ENCODE measurements at places on chromosomes 6 and 20. TPM values are rescaled to one million over a fixed set of nuclear protein-coding genes. Genes with fewer than 3 reads are reported as not detected.
A peak's percentile ranks its signal among the peaks of the same experiment; 100 is the strongest.

Gene NRSN2
- 1.6 TPM for total RNA-seq

Gene ULBP1
- total RNA-seq, result not detected

Gene TNXB
- total RNA-seq, result 14.5 TPM

Gene PRR3
- total RNA-seq, result 28.4 TPM

Gene SLC16A10
- 26.1 TPM for total RNA-seq

Gene CLVS2
- total RNA-seq, result not detected

Gene PRL
- total RNA-seq, result 0.57 TPM

Gene ARFGEF3
- total RNA-seq, result not detected

- H3K4me1 ChIP-seq, result no peaks in the 10 kb centered on the region
- H3K27me3 ChIP-seq, result peaks cover 6% of the 10 kb centered on the region
- DNase-seq, result no peak
- H3K4me3 ChIP-seq, result no peak overlapping the region
- H3K36me3 ChIP-seq, result no peaks in the 10 kb centered on the region
- H3K27ac ChIP-seq, result no peak overlapping the region
Observed at GRCh38 chr6:72081871-72082270, 195.5 kb downstream of the RIMS1 start.

DNA sequence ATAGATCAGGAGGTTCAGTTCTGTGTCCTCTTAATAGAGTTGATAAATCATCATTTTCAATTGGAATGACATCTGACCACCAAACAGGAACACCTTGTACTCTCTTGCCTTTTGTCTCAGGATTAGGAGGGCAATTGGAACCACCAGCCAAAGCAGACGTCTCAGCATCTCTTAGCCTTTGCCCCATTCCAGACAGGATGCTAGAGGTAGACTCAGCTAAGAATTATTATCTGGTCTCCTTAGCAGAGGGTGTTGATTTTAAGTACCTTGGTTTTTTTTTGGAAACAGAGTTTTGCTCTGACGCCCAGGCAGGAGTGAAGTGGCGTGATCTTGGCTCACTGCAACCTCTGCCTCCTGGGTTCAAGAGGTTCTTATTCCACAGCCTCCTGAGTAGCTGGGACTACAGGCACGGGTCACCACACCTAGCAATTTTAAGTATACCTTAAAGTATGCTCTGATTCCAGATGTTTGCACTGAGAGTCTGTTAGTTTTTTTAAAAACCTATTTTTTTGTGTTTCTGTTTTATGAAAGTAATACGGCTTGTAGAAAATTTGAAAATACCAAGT, 28.0 kb upstream of the ELOVL5 start:
- H3K4me1 ChIP-seq, result no peaks in the 10 kb centered on the region
- H3K27me3 ChIP-seq, result peaks cover 3% of the 10 kb centered on the region
- H3K4me3 ChIP-seq, result no peak overlapping the region
- DNase-seq, result no peak
- H3K27ac ChIP-seq, result no peak overlapping the region

GRCh38 chr6:131936156-131936555, 15.0 kb downstream of the CCN2 start:
- no peaks in the 10 kb centered on the region for H3K36me3 ChIP-seq
- H3K27ac ChIP-seq, result no peak overlapping the region
- H3K4me1 ChIP-seq, result no peaks in the 10 kb centered on the region
- H3K27me3 ChIP-seq, result peaks cover 49% of the 10 kb centered on the region
- DNase-seq, result no peak

DNA sequence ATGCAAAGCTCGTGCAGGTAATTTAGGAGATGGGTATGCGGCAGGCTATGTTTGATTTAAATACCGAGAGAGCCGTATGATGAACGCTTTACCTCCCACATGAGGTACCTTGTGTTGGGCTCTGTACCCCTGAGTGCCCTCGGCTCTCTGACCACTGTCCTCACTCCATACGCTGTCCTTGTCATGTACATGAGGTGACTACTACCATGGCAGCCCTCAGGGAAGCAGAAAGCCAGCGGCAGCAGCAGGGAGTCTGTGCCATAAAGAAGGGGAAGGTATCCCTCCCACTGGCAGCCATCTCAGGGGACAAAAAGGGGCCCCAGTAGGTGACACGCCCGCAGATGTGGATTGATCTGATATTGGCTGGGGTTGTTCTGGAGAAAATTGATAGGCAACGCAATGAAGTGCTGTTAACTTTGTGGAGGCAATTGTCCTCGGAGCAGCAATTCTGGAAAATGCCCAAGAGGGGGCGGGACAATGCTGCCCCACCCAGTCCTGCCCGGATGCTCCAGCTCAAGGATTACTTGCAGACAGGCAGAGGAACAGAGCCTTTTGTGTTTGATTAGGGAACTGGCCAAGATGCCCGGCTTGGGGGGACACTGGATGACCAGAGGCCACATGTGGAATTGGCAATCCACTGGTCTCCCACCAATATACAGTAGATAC, 38.0 kb upstream of the HSF2 start:
- no peak for DNase-seq
- no peak overlapping the region for H3K27ac ChIP-seq
- H3K27me3 ChIP-seq, result no peaks in the 10 kb centered on the region
- H3K36me3 ChIP-seq, result no peaks in the 10 kb centered on the region
- no peaks in the 10 kb centered on the region for H3K4me1 ChIP-seq
- no peak overlapping the region for H3K4me3 ChIP-seq

- no peak overlapping the region for H3K4me3 ChIP-seq
- peaks cover 11% of the 10 kb centered on the region for H3K4me1 ChIP-seq
- no peak overlapping the region for H3K27ac ChIP-seq
- DNase-seq, result no peak
Observed at GRCh38 chr6:44967481-44967880, 360.6 kb upstream of the RUNX2 start.

- DNase-seq, result no peak
- H3K4me3 ChIP-seq, result peak overlapping the region; percentile 88
- H3K36me3 ChIP-seq, result no peaks in the 10 kb centered on the region
- H3K27ac ChIP-seq, result peak overlapping the region; percentile 98
- H3K27me3 ChIP-seq, result no peaks in the 10 kb centered on the region
Observed at GRCh38 chr20:59144831-59145196, 18.8 kb upstream of the ZNF831 start.

- H3K4me3 ChIP-seq, result no peak within 1 kb of the TSS
- no peak for DNase-seq
- no peaks in the 10 kb centered on the region for H3K4me1 ChIP-seq
- H3K36me3 ChIP-seq, result no peaks in the 10 kb centered on the region
- no peak within 1 kb of the TSS for H3K27ac ChIP-seq
Observed at GRCh38 chr20:38601216-38602184, at the start of gene ARHGAP40. ARHGAP40 (plus strand) TSS chr20:38601809.

- peak overlapping the region; percentile 67 for H3K4me3 ChIP-seq
- H3K36me3 ChIP-seq, result peaks cover 39% of the 10 kb centered on the region
- no peaks in the 10 kb centered on the region for H3K27me3 ChIP-seq
- H3K27ac ChIP-seq, result peak overlapping the region; percentile 76
Observed at GRCh38 chr6:28383235-28384142, 16.1 kb downstream of the ZSCAN12 start.

DNA sequence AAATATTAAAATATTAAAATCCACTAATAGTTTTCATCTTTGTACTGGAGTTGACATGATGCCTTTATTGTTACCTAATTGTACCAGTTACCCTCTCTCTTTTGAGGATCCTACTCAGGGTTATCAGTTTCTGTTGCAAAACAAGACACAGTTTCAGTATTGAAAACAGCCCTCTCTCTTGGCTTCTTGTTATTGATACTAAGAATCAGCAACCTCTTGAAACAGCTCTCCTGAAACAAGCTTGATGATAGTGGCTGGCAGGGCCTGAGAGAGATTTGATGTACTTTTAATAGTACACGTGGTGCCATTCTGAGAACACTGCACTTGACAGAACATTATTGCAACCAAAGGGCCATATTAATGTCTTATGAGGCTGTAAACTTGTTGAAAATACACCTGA, 64.9 kb upstream of the MEI4 start:
- no peak overlapping the region for H3K4me3 ChIP-seq
- H3K27ac ChIP-seq, result no peak overlapping the region
- H3K36me3 ChIP-seq, result no peaks in the 10 kb centered on the region
- H3K4me1 ChIP-seq, result no peaks in the 10 kb centered on the region
- DNase-seq, result no peak

DNA sequence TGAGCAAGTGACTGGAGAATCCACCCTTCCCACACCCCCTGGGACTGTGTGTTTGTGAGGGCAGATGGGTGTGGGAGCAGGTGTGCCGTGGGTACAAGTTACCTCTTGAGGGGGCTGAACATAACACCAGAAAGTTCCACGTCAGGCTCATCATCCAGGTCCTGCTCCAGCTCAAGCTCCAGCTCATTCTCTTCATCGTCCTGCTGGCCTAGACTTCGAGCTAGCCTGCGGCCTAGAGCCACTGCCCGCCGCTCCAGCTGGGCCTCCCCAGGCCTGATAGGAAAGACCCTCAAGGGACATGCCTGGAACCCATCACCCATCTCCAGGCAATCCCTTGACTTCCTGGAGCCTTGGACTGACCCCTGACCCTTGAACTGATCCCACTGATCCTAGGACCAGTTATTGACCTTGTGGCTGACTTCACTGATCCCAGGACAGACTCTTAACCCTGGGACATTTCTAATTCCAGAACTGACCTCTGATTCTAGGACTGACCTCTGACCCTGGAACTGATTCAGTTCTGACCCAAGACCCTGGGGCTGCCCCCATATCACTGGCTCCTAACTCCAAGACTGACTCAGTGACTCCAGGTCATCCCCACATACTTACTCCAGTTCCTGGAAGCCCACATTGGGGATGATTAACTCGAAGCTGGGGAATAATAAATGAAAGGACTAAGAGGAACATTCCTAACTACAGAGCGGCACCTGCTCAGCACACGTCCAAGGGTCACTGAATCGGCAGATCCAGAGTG, 11.8 kb upstream of the SPAG4 start:
- H3K27ac ChIP-seq, result no peak overlapping the region
- H3K4me1 ChIP-seq, result peaks cover 13% of the 10 kb centered on the region
- no peaks in the 10 kb centered on the region for H3K36me3 ChIP-seq
- peaks cover 2% of the 10 kb centered on the region for H3K27me3 ChIP-seq

GRCh38 chr6:121603486-121603885, 168.0 kb downstream of the GJA1 start:
- peak overlapping the region; percentile 13 for H3K27ac ChIP-seq
- no peak overlapping the region for H3K4me3 ChIP-seq
- DNase-seq, result no peak

DNA sequence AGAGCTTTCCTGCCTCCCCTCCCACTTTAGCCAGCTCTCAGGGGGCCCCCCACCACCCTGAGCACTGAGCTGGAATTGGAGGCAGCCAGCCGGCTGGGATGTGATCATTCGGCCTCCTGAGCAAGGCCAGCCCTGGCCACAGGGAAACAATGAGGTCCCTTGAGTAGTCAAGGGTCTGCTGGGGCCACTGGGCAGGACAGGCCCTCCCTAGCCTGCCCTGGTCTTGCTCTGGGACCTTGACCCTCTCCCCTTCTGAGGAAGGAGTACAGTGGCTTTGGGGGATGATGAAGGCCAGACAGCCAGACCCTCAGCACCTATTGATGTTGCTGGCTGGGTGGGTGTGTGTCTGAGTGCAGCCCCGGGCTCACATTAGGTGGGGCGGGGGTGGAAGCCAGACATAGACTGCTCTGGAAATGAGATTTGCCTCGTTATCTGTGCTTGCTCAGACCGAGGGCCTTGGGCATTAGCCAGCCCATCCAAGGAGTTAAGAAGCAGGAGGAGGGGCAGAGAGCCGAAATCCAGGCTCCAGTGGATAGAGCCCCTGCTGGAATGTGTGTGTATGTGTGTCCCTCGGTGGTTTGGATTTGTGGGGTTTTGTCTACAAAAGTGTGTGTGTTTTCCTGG, 21.3 kb downstream of the CD40 start:
- H3K4me1 ChIP-seq, result peaks cover 3% of the 10 kb centered on the region
- H3K27me3 ChIP-seq, result peaks cover 48% of the 10 kb centered on the region
- H3K36me3 ChIP-seq, result no peaks in the 10 kb centered on the region
- DNase-seq, result no peak

DNA sequence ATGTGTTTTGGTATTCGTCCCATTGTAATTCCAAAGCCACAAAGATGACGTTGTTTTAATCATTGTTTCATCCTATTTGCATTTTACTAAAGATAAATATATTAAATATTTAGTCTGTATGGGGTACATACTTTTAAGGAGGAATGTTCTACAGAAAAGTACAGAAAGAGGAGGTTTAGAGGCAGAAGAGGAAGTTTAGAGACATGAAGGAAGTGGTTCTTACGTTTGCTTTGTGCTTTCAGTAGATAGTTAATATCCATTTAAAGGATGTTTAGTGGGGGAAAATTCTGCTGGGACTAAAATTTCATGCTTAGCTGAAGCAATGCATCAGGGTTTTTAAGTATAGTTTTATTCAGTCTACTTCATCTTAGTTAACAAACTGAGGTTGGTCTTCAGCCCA, 116.6 kb downstream of the CRYBG1 start:
- peaks cover 16% of the 10 kb centered on the region for H3K4me1 ChIP-seq
- H3K27ac ChIP-seq, result no peak overlapping the region
- H3K36me3 ChIP-seq, result no peaks in the 10 kb centered on the region
- H3K27me3 ChIP-seq, result no peaks in the 10 kb centered on the region

DNA sequence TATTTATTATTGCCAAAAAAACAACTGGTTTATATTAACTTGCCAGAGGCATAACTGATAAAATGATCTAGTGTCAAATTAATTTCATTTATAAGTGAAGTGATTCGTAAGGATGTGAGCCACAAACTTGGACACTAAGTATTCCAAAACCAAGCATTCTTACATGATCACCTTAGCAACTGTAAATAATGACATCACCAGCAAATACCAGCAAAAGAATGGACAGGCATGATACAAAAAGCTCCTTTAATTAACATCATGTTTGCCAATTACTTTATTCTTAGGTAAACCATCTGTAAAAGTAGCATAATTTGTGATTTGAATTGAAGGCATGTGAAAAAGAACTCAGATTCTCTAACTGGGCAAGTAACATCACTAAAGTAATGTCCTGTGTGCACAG, 17.2 kb upstream of the FNDC1 start:
- H3K4me3 ChIP-seq, result no peak overlapping the region
- peaks cover 3% of the 10 kb centered on the region for H3K27me3 ChIP-seq
- no peak for DNase-seq
- no peak overlapping the region for H3K27ac ChIP-seq

All from naive thymus-derived CD8-positive, alpha-beta T cell (primary cell).